Osteocyte (in vitro differentiated cells): ENCODE measurements at places on chromosomes 1 and 21. TPM values are rescaled to one million over a fixed set of nuclear protein-coding genes. Genes with fewer than 3 reads are reported as not detected.

GRCh38 chr1:187645651-187646050, 816.9 kb downstream of the PLA2G4A start:
- H3K4me1 ChIP-seq, result no peaks in the 10 kb centered on the region
- no peaks in the 10 kb centered on the region for H3K27me3 ChIP-seq
- DNase-seq, result no peak

GRCh38 chr1:169696273-169697100, 14.9 kb downstream of the SELL start:
- H3K4me1 ChIP-seq, result no peaks in the 10 kb centered on the region
- no peak overlapping the region for H3K27ac ChIP-seq
- H3K36me3 ChIP-seq, result no peaks in the 10 kb centered on the region
- peaks cover 10% of the 10 kb centered on the region for H3K27me3 ChIP-seq

RCSD1 gene
- total RNA-seq, result not detected in 2 replicates

DNA sequence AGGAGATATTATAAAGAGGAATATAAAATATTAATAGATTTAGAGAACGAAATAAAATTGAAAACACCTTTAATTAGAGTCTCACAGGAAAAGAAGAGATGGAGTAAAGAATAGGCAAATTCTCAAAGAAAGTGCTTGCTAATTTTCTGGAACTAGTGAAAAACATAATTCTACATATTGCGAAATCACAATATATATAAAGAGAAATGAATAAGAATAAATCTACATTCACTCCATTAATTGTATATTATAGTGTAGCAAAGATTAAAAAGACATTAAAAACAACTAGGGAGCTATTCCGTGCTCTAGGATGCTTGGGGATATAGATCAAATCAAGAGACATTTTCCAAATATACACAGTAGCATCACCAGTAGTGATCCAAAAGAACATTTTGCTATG, 685.2 kb upstream of the NCAM2 start:
- H3K27me3 ChIP-seq, result no peaks in the 10 kb centered on the region
- H3K4me3 ChIP-seq, result no peak overlapping the region
- DNase-seq, result no peak
- H3K27ac ChIP-seq, result no peak overlapping the region
- H3K36me3 ChIP-seq, result peaks cover 5% of the 10 kb centered on the region

- no peak overlapping the region for H3K4me3 ChIP-seq
- H3K36me3 ChIP-seq, result no peaks in the 10 kb centered on the region
- peaks cover 6% of the 10 kb centered on the region for H3K27me3 ChIP-seq
- peaks cover 33% of the 10 kb centered on the region for H3K4me1 ChIP-seq
- peak overlapping the region; percentile 76 for H3K27ac ChIP-seq
- DNase-seq, result no peak
These were observed 47.7 kb downstream of the UTP25 start for GRCh38 chr1:209875515-209875914.

GRCh38 chr1:206880314-206880713, 14.9 kb downstream of the IL20 start:
- no peaks in the 10 kb centered on the region for H3K36me3 ChIP-seq
- H3K4me1 ChIP-seq, result no peaks in the 10 kb centered on the region
- H3K27me3 ChIP-seq, result peaks cover 11% of the 10 kb centered on the region
- no peak overlapping the region for H3K4me3 ChIP-seq

GRCh38 chr1:94709891-94710581, 110.1 kb upstream of the SLC44A3 start:
- H3K27ac ChIP-seq, result no peak overlapping the region
- H3K4me1 ChIP-seq, result peaks cover 37% of the 10 kb centered on the region
- peak; percentile 56 for DNase-seq
- H3K27me3 ChIP-seq, result no peaks in the 10 kb centered on the region

GBP5 gene
- total RNA-seq, result not detected in 2 replicates

PLA2G2F gene
- not detected in 2 replicates for total RNA-seq

- DNase-seq, result no peak
- H3K4me3 ChIP-seq, result no peak overlapping the region
- no peaks in the 10 kb centered on the region for H3K36me3 ChIP-seq
- H3K27me3 ChIP-seq, result no peaks in the 10 kb centered on the region
These were observed 5.8 kb downstream of the PLCH2 start for GRCh38 chr1:2481885-2482284.

- H3K36me3 ChIP-seq, result no peaks in the 10 kb centered on the region
- DNase-seq, result no peak
- H3K4me1 ChIP-seq, result peaks cover 64% of the 10 kb centered on the region
- peak overlapping the region; percentile 27 for H3K27ac ChIP-seq
- no peak overlapping the region for H3K4me3 ChIP-seq
These were observed 45.0 kb upstream of the DAB1 start for GRCh38 chr1:57468641-57469523.

C8A gene
- not detected in 2 replicates for total RNA-seq

- no peak for DNase-seq
- H3K4me3 ChIP-seq, result no peak overlapping the region
- H3K36me3 ChIP-seq, result peaks cover 5% of the 10 kb centered on the region
- H3K27ac ChIP-seq, result no peak overlapping the region
These were observed 144.3 kb upstream of the KCNE2 start for GRCh38 chr21:34219334-34220060.

GRCh38 chr21:46542588-46543124, 62.2 kb downstream of the S100B start:
- no peaks in the 10 kb centered on the region for H3K4me1 ChIP-seq
- H3K36me3 ChIP-seq, result peaks cover 37% of the 10 kb centered on the region
- H3K27ac ChIP-seq, result no peak overlapping the region
- no peak overlapping the region for H3K4me3 ChIP-seq
- no peaks in the 10 kb centered on the region for H3K27me3 ChIP-seq
- no peak for DNase-seq

GRCh38 chr1:181119093-181119989, 30.8 kb downstream of the IER5 start:
- H3K4me1 ChIP-seq, result peaks cover 32% of the 10 kb centered on the region
- no peak overlapping the region for H3K4me3 ChIP-seq

- H3K27ac ChIP-seq, result no peak overlapping the region
- no peaks in the 10 kb centered on the region for H3K36me3 ChIP-seq
- no peak overlapping the region for H3K4me3 ChIP-seq
- DNase-seq, result no peak
- H3K4me1 ChIP-seq, result peaks cover 7% of the 10 kb centered on the region
- H3K27me3 ChIP-seq, result peaks cover 14% of the 10 kb centered on the region
These were observed 37.9 kb upstream of the BMP8B start for GRCh38 chr1:39826583-39826982.

GRCh38 chr1:157852476-157852875, 10.9 kb upstream of the CD5L start:
- no peak overlapping the region for H3K27ac ChIP-seq
- H3K36me3 ChIP-seq, result no peaks in the 10 kb centered on the region
- no peak overlapping the region for H3K4me3 ChIP-seq
- no peaks in the 10 kb centered on the region for H3K4me1 ChIP-seq

KRTAP19-1 gene
- total RNA-seq, result not detected in 2 replicates

DNA sequence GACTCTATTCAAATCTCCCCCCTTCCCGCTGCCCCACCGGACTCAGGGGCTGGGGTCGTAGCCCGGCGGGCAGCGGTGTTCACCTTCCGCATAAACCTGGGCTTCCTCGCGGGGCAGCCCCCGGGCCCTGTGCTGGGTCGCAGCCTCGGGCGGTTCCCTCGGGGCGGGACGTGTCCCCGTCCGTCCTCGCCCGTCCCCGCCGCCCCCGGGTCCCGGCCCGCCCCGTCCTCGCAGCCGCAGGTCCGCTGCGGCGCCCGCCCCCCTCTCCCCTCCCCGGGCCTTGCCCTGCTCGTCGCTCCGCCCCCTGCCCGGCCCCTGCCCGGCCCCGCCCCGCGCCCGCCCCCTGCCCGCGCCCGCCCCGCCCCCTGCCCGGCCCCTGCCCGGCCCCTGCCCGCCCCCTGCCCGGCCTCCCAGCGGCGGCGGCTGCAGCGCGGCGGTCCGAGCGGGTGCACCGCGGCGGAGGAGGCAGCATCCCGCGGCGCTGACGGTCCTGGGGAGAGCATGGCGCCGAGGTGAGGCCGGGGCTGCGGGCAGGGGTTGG, at the start of gene COL18A1:
COL18A1 (plus strand) TSS at position 436 of the 541 bp plus-strand sequence; CDS start at position 502, 66 bp downstream.
- peak within 1 kb of the TSS; percentile 71 for H3K27ac ChIP-seq
- H3K4me3 ChIP-seq, result peak within 1 kb of the TSS; percentile 78
- no peak for DNase-seq
- peaks cover 39% of the 10 kb centered on the region for H3K4me1 ChIP-seq

- no peak overlapping the region for H3K27ac ChIP-seq
- no peak for DNase-seq
- H3K4me1 ChIP-seq, result peaks cover 2% of the 10 kb centered on the region
- no peaks in the 10 kb centered on the region for H3K36me3 ChIP-seq
- H3K27me3 ChIP-seq, result peaks cover 11% of the 10 kb centered on the region
- no peak overlapping the region for H3K4me3 ChIP-seq
These were observed 135.1 kb upstream of the F3 start for GRCh38 chr1:94676686-94677085.

DNA sequence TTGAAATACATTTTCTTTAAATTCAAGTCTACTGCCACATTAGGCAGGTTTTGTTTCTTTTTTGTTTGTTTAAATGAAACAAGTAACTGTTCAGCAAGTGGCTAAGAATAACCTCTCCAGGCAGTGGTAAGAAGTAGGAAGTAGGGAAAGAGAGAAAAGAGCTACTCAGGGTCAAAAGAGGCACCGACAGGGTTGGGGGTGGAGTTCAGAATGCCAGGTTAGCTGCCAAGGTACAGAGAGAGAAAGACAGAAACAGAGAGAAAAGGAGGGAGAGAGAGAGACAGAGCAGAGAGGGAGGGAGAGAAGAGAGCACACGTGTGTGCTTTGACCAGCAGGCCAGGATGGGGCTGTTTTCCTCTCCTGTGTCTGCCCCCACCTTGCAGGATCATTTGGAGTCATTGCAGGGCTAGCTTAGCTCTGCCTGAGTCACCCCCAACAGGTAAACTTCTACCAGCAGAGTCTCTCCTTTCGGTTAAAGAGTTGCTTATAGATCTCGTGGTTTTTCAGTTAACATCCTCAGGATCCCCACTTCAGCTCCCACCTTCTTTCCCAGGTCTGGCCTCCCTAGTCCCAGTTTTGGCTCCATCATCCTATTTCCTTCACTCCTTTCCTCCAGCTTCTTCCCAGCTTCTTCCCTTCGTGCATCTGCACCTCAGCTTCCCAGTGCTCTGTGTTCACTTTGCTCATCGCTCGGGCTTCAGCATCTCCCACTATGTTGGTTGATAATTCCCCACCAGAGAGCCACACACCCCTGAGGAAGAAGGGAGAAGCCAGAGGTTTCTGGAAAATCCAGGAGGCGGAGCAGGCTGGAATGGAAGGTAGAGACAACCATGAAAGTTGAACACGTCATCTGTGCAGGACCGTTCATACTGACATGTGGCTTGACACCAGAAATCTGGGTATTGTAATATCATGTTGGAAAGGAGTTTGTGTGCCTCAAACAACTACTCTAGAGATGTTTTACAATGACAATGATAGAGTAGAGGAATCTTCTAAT, 21.8 kb upstream of the RAB4A start:
- no peaks in the 10 kb centered on the region for H3K36me3 ChIP-seq
- peaks cover 13% of the 10 kb centered on the region for H3K4me1 ChIP-seq
- peaks cover 34% of the 10 kb centered on the region for H3K27me3 ChIP-seq
- no peak for DNase-seq
- no peak overlapping the region for H3K4me3 ChIP-seq

- H3K4me3 ChIP-seq, result peak overlapping the region; percentile 18
- DNase-seq, result peak; percentile 69
- H3K27me3 ChIP-seq, result peaks cover 89% of the 10 kb centered on the region
- H3K36me3 ChIP-seq, result peaks cover 7% of the 10 kb centered on the region
- H3K27ac ChIP-seq, result no peak overlapping the region
These were observed 11.2 kb downstream of the SIM2 start for GRCh38 chr21:36709868-36710728.

- no peaks in the 10 kb centered on the region for H3K27me3 ChIP-seq
- peak overlapping the region; percentile 44 for H3K27ac ChIP-seq
- peaks cover 19% of the 10 kb centered on the region for H3K36me3 ChIP-seq
- no peak overlapping the region for H3K4me3 ChIP-seq
- DNase-seq, result no peak
- peaks cover 74% of the 10 kb centered on the region for H3K4me1 ChIP-seq
These were observed 10.0 kb downstream of the LAMC1 start for GRCh38 chr1:183033205-183033604.

- DNase-seq, result no peak
- H3K4me1 ChIP-seq, result peaks cover 54% of the 10 kb centered on the region
- H3K36me3 ChIP-seq, result no peaks in the 10 kb centered on the region
- H3K4me3 ChIP-seq, result peak overlapping the region; percentile 62
These were observed 910 bp downstream of the RUNX1 start for GRCh38 chr21:35048183-35048601.

DDR2 gene
- 173 and 185 TPM in 2 replicates for total RNA-seq

- no peaks in the 10 kb centered on the region for H3K27me3 ChIP-seq
- peak overlapping the region; percentile 94 for H3K27ac ChIP-seq
- H3K4me1 ChIP-seq, result peaks cover 36% of the 10 kb centered on the region
- H3K36me3 ChIP-seq, result peaks cover 14% of the 10 kb centered on the region
These were observed 10.9 kb downstream of the BTBD19 start for GRCh38 chr1:44819196-44819607.

DNA sequence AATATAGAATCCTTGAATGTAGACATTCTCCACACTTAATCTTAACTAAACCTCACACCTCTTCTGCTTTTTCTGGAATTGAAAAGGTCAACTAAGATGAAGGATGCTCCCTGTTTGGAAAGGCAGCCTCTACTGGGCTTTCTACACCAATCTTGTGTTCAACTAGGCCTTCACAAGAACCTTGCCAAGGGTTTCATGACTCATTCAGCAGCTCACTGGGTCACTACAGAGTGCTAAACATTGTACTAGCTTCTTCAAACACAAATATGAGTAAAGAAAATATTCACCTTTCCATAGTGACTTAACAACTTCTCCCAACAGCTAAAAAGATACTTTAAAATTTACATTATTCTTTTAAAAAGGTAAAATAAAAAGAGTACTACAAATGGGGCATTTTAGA, 135.3 kb upstream of the PRMT6 start:
- H3K4me3 ChIP-seq, result no peak overlapping the region
- no peak overlapping the region for H3K27ac ChIP-seq
- H3K4me1 ChIP-seq, result no peaks in the 10 kb centered on the region
- no peaks in the 10 kb centered on the region for H3K27me3 ChIP-seq
- DNase-seq, result no peak

GRCh38 chr1:231118704-231119453, 43.0 kb upstream of the TRIM67 start:
- H3K4me1 ChIP-seq, result peaks cover 18% of the 10 kb centered on the region
- DNase-seq, result no peak
- H3K36me3 ChIP-seq, result peaks cover 8% of the 10 kb centered on the region
- no peak overlapping the region for H3K4me3 ChIP-seq

GUCA2B gene
- not detected in 2 replicates for total RNA-seq

GRCh38 chr1:156246781-156247459, 936 bp downstream of the PAQR6 start:
- DNase-seq, result no peak
- peaks cover 4% of the 10 kb centered on the region for H3K4me1 ChIP-seq
- peaks cover 8% of the 10 kb centered on the region for H3K36me3 ChIP-seq
- H3K27ac ChIP-seq, result no peak overlapping the region

S100B gene
- not detected in 2 replicates for total RNA-seq

- H3K4me1 ChIP-seq, result peaks cover 4% of the 10 kb centered on the region
- peak overlapping the region; percentile 55 for H3K4me3 ChIP-seq
- H3K27ac ChIP-seq, result peak overlapping the region; percentile 46
- H3K36me3 ChIP-seq, result no peaks in the 10 kb centered on the region
- peaks cover 16% of the 10 kb centered on the region for H3K27me3 ChIP-seq
These were observed 41.6 kb upstream of the AGL start for GRCh38 chr1:99808391-99809115.

DNA sequence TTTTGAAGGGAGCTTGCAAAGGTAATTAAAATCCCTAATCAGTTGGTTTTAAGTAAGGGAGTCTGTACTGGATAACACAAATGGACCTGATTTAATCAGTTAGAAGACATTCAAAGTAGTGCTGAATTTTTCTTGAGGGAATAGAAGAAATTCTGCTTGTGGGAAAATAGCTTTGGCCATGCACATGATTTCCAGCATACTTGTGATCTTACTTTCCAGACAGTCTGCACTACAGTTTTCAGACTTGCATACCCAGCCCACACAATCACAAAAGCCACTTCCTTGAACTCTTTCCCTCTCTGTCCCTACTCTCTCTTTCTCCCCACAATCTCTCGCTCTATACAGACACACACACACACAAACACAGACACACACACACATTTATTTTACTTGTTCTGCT, 852.1 kb downstream of the PLA2G4A start:
- H3K4me3 ChIP-seq, result no peak overlapping the region
- DNase-seq, result no peak
- no peaks in the 10 kb centered on the region for H3K27me3 ChIP-seq
